ENCODE measurements at places on chromosomes 7 and 10. TPM values are rescaled to one million over a fixed set of nuclear protein-coding genes. Genes with fewer than 3 reads are reported as not detected.
A peak's percentile ranks its signal among the peaks of the same experiment; 100 is the strongest.

BTAF1 gene
- total RNA-seq: 34.8 TPM

DNA sequence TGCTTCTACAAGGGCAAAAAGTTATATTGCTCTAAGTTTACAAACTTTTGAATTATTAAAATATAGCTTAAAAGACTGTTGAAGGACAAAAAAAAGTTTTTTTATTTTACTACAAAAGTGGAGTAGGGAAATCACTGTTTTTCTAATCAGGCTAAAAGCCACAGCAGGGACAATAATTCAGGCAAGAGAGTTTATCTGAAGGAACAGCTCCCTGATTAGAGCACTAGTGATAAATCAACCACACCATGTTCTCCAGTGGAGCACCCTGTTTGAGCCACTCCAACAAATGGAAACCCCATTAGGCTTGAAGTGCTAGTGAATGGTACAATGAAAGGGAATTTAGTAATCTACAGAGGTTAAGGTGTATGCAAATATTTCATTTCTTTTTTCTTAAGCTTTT, 357.1 kb downstream of the SEMA3D start:
- DNase-seq: no peak

DNA sequence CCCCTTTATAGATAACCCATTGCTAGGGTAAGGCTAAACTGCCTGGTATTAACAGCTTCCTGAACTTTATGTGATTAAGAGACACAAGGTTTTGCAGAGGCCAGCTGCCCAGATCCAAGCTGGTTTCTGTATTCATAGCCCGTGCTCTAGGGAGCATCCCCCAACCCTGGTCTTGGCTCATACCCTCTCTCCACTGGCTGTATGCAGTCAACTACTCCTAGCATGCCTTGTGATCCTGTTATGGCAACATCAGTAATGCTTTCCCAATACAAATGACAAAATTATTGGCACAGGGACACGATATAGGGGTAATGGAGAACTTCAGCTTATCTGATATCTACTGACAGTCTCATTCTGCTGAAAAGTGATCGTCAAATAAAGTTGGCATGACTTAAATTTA, 202.8 kb upstream of the MKLN1 start:
- DNase-seq: no peak

EPO gene
- total RNA-seq: not detected

DNA sequence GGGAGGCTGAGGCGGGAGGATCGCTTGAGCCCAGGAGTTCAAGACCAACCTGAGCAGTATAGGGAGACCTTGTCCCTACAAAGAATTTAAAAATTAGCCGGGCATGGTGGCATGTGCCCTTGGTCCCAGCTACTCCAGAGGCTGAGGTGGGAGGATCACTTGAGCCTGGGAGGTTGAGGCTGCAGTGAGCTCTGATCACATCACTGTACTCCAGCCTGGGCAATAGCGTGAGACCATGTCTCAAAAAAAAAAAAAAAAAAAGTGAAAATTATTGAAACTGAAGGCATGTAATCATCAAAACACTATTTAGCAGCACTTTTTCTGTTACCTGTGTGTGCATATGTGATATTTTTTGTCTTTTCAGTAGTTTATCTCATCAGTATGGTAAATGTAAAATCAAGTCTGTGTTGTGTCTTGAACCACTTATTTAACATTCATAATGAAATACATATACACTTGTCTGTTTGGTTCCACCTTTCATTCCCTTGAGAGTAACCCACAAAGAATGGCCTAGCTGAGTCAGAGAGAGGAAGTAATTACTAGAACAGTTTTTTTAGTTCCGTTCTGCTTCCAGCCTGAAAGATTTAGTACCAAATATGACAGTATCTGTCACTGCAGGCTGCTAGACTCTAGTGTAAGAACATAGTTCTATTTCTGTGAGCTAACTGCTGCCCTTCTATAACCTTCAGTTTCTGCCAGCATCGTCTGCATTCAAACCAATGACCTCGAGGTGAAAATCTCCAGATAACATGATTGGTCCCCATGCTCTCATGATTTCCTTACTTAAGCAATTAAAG, 68.6 kb downstream of the MMRN2 start:
- DNase-seq: peak; percentile 19

DNA sequence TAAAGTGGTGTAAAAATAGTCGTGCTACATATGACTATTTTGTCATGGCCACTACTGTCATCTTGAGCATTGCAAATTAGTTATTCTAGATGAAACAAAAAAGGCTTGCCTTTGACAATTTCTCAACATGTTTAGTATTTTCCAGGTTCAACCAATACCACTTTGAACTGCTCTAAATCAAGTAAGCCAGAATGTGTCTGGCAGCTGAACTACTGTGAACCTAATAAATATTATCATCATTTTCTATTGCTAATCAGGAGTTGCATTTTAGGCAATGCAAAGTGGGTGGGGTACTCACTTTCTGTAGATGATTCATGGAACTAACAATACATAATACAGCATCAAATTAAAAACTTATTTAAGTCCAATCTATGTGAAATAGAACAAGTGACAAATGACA, 877.2 kb downstream of the CNTNAP2 start:
- DNase-seq: no peak

DNA sequence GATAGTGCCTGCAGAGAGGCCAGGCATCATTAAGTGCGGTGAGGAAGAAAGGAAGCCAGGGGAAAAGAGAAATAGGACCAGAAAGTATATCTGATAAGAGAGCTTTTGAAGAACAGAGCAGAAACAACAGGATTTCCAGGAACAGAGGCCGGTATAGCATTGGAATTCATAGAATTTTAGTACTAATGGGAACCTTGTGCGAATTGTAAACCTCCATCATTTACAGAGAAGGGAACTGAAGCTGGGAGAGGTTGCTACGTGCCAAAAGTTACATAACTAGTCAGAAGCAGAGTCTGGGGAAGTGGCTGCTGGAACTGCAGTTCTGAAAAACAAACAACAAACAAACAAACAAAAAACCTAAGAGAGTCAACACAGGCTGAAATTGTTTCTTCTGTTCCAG, 5.4 kb upstream of the ZMYND11 start:
- no peak for DNase-seq

DNA sequence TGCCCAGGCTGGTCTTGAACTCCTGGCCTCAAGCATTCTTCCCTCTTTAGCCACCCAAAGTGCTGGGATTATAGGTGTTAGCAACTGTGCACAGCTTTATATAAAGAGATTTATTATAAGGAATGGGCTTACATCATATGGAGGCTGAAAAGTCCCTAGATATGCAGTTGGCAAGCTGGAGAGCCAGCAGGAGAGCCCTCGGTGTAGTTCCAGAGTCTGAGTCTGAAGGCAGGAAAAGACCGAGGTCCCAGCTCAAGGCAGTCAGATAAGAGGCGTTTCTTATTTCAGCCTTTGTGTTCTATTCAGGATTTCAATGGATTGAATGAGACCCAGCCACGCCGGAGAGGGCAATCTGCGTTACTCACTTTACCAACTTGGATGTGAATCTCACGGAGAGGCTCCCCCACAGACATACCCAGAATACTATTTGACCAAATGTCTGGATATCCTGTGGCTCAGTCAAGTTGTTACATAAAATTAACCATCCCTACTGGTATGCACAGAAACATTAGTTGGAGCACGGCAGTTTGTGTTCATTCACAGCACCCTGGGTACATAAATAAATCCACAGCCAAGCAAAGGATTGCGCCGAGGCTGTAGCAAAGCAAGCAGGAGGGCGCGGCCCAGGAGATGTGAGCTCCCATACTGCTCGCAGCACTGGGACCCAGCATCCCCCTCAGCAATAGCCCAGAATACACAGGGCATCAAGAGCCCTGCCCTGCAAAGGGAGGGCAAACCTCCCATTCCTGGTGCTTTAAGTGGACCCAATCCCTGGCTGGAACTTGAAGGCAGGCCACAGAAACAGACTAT, 158.4 kb upstream of the ZNF32 start:
- no peak for DNase-seq

TEX47 gene
- total RNA-seq: not detected

GRCh38 chr10:3805201-3805790, 20.3 kb upstream of the KLF6 start:
- DNase-seq: peak; percentile 79

DNA sequence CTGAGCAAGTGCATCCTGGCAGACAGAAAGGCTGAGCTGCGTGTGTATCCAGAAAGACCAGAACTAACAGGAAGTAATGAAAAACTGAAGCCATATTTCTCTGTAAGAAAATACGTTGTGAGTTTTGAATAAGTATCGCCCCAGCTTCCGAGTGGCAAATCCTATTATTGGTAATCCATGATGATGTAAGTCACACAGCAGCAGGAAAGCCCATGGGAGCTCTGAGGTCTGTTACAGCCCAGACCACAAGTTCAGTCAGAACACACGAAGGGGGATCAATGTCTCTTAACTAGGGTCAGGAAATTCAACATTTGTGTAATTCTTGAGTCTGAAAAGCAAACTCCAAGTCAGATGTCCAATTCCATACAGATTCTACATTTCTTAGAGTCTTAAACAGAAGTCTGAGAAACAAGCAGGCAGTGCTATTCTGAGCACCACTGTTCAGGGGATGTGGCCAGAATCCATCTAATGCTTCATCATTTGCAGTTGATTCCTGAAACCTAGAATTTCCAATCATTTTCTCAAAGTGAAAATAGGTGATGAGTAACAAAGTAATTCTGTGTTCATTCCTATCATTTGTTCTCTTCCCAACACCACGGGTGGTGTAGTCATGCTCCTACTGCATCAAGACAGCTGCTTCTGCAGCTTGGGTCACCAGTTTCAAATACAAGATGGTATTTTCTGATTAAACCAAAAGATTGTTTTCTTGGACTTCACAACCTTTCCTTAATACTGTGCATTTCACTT, at the start of gene LRIT2:
LRIT2 (minus strand) TSS at position 118 of the 747 bp plus-strand sequence; CDS start at position 94, 24 bp downstream.
- DNase-seq: no peak

ZNF804B gene
- not detected for total RNA-seq

GRCh38 chr10:77926566-77927401, at the start of gene DLG5:
TSS of gene DLG5 (minus strand) at chr10:77926755. CDS start at chr10:77926520, 235 bp downstream.
- peak; percentile 88 for DNase-seq

ARMC3 gene
- not detected for total RNA-seq

SFTPA1 gene
- 1.4 TPM for total RNA-seq

- DNase-seq: no peak
Observed at GRCh38 chr7:66642186-66642585, 13.5 kb downstream of the KCTD7 start.

GRCh38 chr7:43516581-43517342, 66.1 kb upstream of the STK17A start:
- DNase-seq: no peak

DRGX gene
- not detected for total RNA-seq

GRCh38 chr7:143013893-143014292, 13.0 kb downstream of the OR9A2 start:
- DNase-seq: peak; percentile 72

DNA sequence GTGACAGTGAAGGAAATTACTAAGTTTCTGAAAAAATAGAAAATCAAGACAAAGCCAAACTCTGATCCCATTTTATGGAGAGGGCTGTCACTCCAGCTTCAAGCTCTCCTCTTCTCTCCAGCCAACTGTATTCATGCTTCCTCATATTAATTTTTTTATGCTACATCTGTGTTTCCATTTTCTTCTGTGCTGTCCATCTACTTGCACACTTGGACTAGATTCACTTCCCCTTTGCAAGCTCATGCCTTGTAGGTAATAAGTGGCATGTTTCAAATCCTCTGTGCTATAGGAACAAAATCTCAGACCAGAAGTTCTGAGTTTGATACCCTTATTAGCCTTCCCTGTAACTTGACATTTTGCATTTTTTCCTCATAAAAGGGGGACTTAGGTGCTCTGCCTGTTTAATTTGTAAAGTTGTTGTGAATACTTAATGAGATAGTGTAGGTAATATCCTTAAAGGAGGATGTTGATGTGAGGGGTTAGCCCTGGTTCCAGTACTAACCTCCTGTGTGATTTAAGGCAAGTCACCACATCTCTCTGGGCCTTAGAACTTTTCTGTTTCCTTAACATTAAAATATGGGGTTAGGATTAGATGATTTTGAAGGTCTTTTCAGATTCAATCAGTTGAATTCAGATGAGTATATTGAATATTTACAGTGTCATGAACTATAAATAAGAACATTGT, 358.8 kb downstream of the BBS9 start:
- DNase-seq: no peak

DNA sequence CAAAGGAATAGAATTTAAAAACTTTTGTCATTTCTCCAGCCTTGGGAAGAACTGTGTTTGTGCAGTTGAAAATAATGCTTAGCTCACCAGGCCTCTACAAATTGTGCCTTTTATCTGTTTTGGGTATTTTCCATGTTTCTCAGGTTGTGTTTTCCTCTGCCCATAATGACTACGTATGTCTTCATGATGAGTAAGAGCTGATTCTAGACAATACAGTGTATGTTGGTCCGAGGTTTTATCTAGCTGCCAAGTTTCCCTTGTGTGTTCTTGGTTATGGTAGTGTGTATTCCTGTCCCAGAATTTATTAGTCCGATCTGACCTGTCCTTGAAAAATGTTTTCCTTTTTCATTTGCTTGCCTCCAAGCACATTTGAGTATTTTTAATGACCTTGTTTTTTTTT, 83.7 kb upstream of the GLCCI1 start:
- DNase-seq: no peak

SLC16A12 gene
- 3.1 TPM for total RNA-seq

SPDYE11 gene
- total RNA-seq: 0.37 TPM

GRCh38 chr10:78578929-78579328, 489.8 kb upstream of the ZMIZ1 start:
- no peak for DNase-seq

CEP55 gene
- total RNA-seq: not detected

- no peak for DNase-seq
Observed at GRCh38 chr10:18005781-18006456, 54.2 kb downstream of the SLC39A12 start.

SORCS1 gene
- 10.1 TPM for total RNA-seq

FOXI2 gene
- 0.43 TPM for total RNA-seq

GRCh38 chr7:97512441-97513207, 219.3 kb upstream of the TAC1 start:
- no peak for DNase-seq

Measured in stomach (tissue), 19 donors.